Activated CD4-positive, alpha-beta T cell treated with anti-CD3 and anti-CD28 coated beads, Interleukin-2, Interleukin-6, amounts not matched to agents 100 ng/mL and 50 ng/mL, durations not matched to agents 16 hours and 8 hours (primary cell): ENCODE measurements at places on chromosomes 3 and 15.

DNA sequence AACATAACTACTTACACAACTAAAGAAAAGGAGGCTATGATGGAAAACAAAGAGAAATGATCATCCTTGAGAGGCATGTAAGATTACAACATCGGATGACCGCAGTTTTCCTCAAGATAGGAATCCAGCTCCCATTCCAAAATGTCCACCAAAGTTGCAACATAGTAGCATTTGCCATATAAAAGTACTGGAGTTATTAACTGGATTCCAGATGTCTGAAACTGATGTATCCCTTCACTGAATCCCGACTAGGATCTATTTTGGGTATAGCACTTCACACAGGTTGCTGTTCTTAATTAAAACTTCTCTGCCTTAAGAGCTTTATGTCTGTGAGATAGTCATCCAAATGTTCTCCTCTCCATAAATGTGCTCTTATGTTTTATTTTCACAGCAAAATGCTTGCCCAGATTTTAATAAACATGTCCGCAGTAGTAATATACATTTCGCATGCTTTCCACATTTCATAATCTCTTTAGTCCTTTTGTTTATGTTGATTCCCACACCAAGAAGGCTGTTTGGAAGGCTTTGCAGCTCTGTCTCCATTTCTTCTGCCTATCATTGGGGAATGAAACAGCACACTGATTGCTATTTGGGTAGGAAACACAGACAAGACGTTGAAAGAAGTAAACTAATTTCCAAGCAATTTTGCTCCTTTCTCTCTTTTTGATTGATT is 716.5 kb upstream of the CFAP20DC start:
- no peak for DNase-seq

DNA sequence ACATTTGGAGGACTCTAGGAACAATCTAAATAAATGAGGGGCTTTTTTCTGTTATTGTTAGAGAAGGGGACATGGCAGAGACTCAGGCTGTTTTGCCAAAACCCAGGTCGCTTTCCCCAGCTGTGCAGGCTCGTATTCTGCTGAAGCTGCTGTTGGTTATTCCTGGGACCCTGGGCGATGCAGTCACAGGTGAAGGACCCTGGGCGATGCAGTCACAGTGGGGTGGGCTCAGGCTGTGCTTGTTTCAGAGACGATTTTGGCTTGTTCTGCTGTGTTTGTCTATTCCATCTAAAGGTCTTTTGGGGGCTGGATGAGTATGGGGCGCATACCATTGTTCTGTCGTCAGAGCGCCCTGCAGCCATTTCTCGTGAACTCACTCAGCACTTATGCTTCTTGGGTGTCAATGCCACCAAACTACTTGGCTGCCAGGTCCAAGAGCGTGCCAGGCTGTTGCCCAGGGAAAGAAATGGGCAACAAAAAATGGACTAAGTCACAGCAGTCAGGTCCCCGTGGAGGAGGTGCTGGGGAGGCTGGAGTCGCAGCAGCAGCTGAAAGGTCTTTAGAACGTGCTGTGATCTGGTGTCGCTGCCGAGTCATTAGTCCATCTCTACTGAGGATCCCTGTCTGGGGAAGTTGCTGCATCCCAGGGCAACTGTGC is 151.4 kb downstream of the CHDH start:
- no peak for DNase-seq

DNA sequence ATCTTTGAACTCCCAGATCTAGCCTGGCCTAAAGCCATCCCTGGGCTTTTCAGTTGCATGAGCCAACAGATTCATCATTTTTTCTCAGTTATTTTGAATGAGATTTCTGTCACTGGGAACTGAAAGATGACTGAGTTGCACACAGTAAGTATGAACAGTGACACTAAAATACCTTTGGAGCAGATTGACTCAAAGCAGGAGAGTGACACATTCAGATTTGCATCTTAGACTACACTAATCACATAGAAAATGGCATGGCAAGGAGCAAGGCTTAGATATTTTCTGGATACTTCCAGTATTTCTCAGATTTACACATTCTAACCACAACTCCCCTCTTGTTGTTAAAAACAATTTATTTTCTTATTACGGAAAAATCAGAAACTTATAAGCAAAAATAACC is 32.8 kb downstream of the SEC62 start:
- DNase-seq: peak; percentile 60

GRCh38 chr15:83762367-83762766 is 108.4 kb downstream of the ADAMTSL3 start:
- DNase-seq: no peak

GRCh38 chr3:149342413-149343380 is 9.3 kb upstream of the TM4SF18 start:
- no peak for DNase-seq

- DNase-seq: no peak
Observed at GRCh38 chr3:129366312-129366831, 62.1 kb downstream of the EFCAB12 start.

DNA sequence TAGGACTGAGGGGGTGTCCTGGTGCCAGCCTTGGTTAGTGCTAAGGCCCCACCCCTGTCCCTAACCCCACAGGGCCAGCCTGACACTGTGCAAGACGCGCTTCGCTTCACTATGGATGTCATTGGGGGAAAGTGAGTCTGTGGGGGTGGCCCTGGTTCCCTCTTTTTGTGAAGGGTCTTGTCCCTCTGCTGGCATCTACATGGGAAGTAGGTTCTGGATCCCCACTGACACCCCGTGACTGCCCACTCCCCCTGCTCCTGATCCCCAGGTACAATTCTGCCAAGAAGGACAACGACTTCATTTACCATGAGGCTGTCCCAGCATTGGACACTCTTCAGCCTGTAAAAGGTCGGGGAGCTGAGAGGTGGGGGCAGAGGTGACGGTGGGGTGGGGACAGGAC is 26.4 kb downstream of the PTPN23 start:
- no peak for DNase-seq

DNA sequence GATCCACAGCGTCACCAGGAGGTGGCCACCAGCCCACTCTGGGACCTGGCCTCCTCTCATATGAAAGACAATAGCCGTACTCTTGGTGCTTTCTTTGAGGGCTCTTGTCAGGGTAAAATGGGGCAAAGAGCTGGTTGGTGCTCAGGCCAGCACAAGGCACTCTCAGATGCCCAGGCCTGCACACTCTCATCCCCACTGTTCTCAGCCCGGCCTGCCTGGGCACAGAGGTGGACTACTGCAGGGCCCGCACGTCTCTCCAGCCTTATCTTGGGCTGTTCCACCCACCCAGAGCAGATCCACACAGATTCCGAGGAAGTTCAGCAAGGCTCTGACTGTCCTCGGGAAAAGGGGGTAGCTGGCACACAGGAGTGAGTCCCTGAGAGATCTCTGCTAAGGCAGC is 122.8 kb upstream of the PRR20G start:
- no peak for DNase-seq

- no peak for DNase-seq
Observed at GRCh38 chr3:64097920-64098319, 74.6 kb upstream of the PSMD6 start.

- DNase-seq: peak; percentile 48
Observed at GRCh38 chr3:120773932-120774331, 31.4 kb downstream of the GTF2E1 start.

DNA sequence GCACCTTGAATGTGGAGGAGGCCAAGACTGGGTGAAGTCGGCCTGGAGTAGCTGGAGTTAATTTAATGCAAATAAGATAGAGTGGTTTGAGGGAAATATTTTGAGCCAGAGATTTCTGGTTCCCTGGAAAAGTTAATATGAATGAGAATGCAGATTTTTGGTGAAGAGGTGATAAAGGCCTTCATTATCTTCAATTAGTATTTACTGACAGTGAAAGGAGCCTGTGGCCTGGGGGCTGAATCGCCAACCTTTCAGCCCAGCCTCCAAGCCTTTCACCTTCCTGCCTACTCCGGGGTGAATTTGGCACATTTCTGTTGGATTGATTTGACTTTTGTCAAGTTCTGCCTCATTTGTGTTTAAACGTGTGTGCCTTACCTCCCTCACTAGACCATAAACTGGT is 147.8 kb downstream of the SOX2 start:
- no peak for DNase-seq

- no peak for DNase-seq
Observed at GRCh38 chr15:69578787-69579583, 126.4 kb downstream of the RPLP1 start.

- DNase-seq: peak; percentile 2
Observed at GRCh38 chr3:28700728-28701127, 352.1 kb upstream of the AZI2 start.

GRCh38 chr3:122533931-122534334 is 19.2 kb upstream of the KPNA1 start:
- DNase-seq: peak; percentile 95

DNA sequence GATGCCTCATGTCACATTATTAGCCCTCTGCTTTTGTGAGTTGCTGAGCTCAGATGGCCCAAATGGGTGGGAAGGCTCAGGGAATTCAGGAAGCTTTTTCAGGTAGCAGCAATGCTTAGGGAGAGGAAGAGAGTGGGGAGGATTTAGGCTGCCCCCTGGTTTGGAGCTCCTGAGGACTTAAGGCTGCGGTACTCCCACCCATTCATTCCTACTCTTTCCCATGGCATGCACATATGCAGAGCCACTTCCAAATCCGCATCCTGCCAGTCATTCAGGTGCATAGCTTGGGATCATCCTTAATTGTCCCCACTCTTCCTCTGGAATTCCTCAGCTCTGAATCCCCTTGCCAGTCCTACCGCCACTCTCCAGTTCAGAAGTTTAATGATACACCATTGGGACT is 343.1 kb upstream of the FRG2C start:
- DNase-seq: no peak

GRCh38 chr3:195853996-195854395 is 42.3 kb upstream of the MUC4 start:
- no peak for DNase-seq

GRCh38 chr15:58459045-58459444 is 27.3 kb downstream of the LIPC start:
- DNase-seq: no peak

DNA sequence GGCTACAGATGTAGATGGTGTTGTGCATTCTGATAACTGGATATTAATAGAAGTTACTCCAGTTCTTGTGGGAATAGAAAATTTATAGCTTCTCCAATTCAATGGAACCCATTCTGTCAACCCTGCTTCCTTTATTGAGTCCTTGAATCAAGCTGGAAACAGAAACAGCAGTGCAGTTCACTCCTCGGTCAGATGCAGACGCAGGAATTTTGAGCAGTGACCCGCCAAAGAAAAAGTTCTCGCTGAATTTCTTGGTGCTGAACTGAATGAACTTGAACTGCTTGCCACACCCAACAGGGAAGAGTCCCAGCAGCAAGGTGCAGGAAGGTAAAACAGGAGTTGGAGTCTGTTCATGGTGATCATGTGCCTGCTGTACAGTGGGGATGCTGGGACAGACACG is 10.3 kb downstream of the HRH1 start:
- no peak for DNase-seq

GRCh38 chr3:10846657-10846975 is 30.6 kb downstream of the SLC6A11 start:
- no peak for DNase-seq

DNA sequence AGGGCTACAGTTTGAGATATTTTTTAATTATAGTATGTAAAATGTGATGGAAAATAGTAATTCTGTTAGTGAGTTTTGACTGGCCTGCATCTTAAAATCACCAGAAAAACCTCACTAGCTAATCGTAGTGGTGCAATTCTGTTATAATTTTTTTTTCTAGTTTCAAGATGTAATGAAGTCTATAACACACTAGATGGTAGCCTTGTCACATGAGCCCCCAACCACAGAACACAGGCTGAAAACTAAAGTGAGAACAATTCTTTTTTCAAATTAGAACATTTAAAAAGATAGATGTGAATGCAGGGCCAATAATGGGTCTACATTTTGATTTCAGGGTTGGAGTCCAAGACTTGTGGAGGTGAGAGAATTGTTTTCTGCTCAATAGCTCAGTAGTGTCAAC is 83.3 kb upstream of the KCNH8 start:
- DNase-seq: no peak

- DNase-seq: peak; percentile 0
Observed at GRCh38 chr3:73580343-73580742, 44.4 kb downstream of the PDZRN3 start.

GRCh38 chr3:151379083-151379734 is 5.3 kb downstream of the P2RY12 start:
- peak; percentile 24 for DNase-seq

DNA sequence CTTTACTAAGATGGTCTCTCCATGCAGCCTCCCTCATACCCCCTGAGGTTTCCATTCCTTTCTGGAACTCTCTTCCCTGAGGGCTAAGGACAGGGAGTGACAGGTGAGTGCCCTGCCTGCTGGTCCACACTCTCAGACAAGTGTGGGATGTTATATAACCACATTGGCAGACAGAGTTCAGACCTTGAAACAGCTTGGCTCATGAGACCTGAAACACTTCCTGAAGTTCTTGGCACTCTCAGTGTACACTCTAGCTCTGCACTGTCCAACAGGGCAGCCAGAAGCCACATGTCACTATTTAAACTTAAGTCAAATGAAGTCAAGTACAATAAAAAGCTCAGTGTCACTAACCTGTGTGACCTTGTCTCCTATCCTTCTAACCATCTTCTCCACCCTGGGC is 188.5 kb downstream of the ZNF621 start:
- no peak for DNase-seq

GRCh38 chr3:2931265-2931664 is 178.9 kb downstream of the IL5RA start:
- no peak for DNase-seq

GRCh38 chr15:67146234-67146633 is 80.8 kb downstream of the SMAD3 start:
- no peak for DNase-seq

GRCh38 chr3:18302517-18302916 is 122.6 kb downstream of the SATB1 start:
- DNase-seq: no peak
